ENCODE measurements at places on chromosomes 6 and 20.
A peak's percentile ranks its signal among the peaks of the same experiment; 100 is the strongest.

GRCh38 chr6:42017021-42017643 lies 33.2 kb upstream of the TAF8 start:
- peak; percentile 29 for DNase-seq

DNA sequence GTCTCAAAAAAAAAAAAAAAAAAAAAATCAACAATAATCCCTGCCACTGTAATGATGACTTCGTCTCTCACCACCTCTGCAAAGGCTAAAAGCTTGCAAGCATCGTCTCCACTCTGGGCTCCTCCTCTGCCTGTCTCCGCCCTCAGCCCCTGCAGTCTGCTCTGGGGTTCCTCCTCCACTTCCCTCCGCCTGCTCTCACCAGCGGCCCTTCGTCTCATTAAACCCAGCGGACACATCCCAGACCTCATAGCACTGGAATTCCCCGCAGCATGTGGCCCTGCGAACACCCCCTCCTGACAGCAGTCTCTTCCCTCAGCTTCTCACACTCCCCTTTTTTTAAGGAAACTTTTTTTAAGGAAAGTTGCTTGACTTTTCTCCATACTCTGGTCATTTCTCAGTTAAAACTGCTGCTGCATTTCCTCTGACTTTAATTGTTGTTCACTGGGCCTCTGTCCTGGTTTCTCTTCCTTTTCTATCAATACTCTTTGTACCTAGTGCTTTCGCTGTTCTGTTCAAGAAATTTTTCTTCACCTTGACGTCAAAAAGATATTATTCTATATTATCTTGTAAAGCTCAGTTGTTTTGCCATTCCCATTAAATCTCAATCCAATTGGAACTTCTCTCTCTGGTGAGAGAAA lies 70.9 kb upstream of the PLEKHG1 start:
- no peak for DNase-seq

GRCh38 chr6:15606347-15606746 lies 56.5 kb downstream of the DTNBP1 start:
- DNase-seq = no peak

GRCh38 chr20:2699775-2700413 lies 7.3 kb downstream of the EBF4 start:
- DNase-seq = no peak

DNA sequence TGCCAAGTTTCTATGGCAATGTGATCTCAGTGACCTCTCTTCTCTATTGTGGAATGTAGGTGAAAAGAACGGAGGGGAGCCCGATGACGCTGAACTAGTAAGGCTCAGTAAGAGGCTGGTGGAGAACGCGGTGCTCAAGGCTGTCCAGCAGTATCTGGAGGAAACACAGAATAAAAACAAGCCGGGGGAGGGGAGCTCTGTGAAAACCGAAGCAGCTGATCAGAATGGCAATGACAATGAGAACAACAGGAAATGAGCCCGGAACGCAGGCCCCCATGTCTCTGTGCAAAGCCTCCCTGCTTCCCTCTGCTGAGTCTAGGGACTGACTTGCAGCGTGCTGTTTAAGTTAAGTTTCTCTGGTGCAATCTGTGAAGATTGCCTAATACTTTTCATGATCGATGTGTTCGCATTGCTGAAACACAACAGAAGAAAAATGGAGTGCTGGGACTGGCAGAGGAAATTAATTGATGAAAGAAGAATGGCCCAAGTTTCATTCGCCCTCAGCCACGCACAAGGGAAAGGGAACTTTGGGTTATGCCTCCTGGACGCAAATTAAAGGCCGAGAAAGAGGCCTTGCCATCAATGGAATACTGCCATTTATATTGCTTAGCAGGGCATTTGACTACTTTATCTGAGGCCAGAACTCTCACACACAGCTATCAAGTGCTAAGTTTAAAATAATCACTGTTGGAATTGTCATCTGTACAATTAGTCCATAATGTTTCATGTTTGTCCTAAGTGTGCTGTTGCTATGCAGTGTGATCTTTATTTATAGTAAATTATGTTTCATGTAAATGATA lies 146.4 kb downstream of the AKAP7 start:
- peak; percentile 57 for DNase-seq

GRCh38 chr20:50652702-50653294 lies 38.5 kb downstream of the RIPOR3 start:
- DNase-seq = no peak

- DNase-seq = no peak
Measured at GRCh38 chr6:10613723-10614122, 80.7 kb downstream of the C6orf52 start.

DNA sequence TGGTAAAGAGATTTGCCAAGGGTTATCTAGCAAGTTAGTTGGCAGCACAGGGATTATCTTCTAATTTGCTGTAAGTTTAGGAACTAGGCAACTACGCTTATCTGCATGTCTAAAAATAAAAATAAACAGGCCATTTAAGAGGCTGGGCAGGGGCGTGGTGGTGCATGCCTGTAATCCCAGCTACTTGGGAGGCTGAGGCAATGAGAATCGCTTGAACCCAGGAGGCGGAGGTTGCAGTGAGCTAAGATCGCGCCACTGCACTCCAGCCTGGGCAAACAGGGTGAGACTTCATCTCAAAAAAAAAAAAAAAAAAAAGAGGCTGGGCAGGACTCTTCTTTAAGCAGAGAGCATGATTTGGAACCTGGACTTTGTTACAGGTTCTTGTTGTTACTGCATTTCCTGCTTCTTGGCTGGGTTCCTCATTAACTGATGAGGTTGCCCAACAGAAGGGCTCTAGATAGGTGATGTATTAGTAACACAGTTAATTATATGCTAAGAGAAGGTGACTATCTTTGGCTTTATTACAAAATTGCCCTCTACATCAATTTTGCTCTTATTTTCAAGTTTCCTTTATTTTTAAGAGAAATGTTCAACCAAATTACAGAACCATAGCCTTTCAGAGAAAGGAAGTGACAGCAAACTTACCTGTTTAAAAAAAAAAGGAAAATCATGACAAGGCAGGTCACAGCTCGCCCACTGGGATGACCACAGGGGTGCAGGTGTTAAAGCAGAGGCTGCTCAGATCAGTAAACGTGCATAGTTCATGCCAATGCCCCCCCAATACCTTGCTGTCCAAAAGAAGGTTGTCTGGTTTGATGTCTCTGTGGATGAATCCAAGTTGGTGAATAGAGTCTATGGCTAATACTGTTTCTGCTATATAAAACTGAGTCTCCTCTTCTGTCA lies 32.5 kb downstream of the STK38 start:
- no peak for DNase-seq

GRCh38 chr6:158654498-158654897 lies 4.6 kb downstream of the SYTL3 start:
- peak; percentile 21 for DNase-seq

DNA sequence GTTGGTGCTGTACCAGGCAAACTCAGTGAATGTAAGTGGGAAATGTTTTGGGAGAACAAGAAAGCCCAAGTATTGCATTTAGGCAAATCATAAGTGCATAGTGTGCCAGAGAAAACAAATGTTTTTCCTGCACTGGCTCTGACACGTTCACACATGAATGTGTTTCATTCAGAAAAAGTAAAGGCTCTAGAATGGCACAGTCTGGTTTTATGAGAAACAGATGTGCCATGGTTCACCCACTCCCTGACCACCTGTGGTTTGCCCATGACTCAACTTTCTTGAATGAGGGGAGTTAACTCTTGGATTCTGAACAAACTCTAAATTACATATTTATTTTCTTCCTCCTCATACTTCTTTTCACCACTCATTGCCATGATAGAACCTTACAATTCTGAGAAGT lies 126.9 kb downstream of the KCNQ5 start:
- DNase-seq = no peak

GRCh38 chr6:119453242-119454200 lies 104.0 kb upstream of the MAN1A1 start:
- DNase-seq = no peak

DNA sequence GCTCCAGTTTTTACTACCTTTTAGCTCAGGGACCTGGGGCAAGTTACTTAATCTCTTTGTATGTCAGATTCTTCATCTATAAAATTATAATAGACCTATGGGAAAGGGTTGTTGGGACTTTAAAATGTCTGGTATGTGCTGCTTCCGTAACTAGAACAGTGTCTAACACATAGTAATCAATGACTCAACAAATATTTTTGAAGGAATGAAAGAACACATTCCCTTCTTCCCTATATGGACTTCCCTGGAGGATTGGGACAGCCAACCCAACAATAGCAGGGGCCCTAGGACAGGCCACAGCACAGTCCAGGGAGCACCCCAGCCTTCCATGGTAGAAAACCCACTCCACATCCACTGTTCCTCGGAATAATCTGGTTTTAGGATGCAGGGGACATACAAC lies 50.7 kb upstream of the TPD52L1 start:
- no peak for DNase-seq

DNA sequence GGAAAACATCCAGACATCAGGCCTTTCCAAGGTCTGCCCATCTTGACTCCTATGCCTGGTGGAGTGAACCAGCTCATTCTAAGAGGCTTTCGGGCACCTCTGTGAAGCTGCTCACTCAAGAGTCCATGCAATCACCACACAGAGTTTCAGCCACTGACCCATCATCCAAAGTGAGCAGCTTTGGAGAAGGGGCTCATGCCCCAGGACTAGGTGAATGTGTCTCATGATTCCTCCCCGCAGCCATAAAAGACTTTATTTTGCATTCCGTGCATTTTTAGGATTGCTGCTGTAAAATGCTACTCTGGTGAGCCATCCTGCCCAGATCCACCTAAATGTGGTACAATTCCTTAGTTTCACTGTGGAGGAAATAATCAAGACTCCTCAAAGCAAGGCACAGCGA lies 44.5 kb upstream of the EZR start:
- DNase-seq = no peak

GRCh38 chr6:16762550-16763477 lies 1.6 kb upstream of the ATXN1 start:
- peak; percentile 37 for DNase-seq

GRCh38 chr6:66226109-66226508 lies 519.1 kb upstream of the EYS start:
- no peak for DNase-seq

DNA sequence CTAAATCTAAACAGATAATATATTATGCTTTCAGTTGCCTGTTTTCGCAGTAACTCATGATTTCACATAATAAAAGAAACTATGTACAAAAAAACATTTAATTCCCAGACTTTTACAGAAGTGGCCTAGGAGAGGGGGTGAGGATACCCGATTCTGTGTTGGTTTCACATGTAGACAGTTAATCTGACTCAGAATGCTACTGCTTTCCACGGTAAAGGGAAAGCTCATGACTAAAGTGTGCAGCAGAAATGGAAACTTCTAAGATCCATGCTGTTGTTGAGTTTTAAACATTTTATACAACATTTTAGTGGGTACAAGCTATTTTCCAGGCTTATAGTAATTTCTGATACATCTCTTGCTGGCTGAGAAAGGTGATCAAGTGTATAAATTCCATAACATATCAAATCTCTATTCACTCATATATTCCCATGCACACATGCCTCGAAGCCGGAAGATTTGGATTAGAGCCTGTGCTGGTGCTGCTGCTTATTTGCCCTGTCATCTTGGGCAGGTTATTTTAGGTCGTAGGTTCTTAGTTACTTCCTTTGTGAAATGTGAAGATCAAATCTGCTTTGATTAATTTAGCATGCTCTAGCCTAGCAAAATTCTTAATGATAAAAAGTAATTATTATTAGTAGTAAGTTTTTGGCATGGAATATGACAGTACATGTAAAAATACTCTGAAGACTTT lies 896.7 kb upstream of the MAP3K7 start:
- no peak for DNase-seq

GRCh38 chr6:110233770-110234374 lies 53.6 kb downstream of the CDC40 start:
- DNase-seq = peak; percentile 49

DNA sequence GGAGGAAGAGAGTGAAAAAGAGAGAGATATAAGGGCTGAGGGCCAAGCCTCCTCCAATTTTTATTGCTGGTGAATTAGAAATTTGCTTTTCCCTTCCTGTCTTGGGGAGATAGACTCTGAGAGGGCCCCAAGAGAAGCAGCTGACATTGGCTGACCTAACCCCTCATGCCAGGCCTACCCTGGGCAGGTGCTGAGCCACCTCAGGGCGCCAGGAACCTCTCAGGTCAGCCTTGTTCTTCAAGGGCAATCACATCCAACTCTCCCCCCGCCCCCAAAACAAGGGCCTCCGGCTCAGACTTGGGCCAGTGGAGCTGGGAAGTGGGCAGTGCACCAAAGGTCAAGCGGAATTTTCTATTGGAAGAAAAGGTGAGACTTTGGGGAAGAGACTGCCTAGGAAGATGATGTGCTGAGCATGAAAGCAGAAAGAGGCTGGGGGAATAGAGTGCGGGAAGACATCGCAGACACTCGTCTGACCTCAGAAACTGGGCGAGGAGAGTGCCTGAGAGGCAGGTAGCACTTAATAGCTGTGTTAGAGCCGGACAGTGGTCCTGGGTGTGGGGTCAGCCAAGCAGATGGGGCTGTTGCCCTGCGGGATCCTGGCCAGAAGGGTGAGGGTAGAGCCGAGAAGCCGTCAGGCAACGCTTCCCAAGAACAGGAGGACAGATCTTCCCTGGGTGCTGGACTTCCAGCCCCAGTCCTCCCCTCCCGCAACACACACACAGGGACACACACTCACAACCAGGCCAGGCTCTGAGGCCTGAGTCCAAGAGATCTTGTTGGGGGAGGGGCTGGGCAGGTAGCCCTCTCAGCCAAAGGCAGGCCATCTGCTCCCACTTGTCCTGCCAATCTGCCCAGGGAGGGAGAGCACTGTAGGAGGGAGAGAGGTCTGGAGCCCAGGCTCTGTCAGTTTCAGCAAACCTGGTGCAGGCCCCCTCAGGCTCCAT lies 3.7 kb upstream of the FASTKD5 start:
- DNase-seq = no peak

- no peak for DNase-seq
Measured at GRCh38 chr6:149586149-149586548, 20.0 kb downstream of the GINM1 start.

GRCh38 chr6:105080279-105080678 lies 99.5 kb downstream of the POPDC3 start:
- no peak for DNase-seq

GRCh38 chr6:23797041-23797440 lies 329.0 kb upstream of the NRSN1 start:
- DNase-seq = no peak

DNA sequence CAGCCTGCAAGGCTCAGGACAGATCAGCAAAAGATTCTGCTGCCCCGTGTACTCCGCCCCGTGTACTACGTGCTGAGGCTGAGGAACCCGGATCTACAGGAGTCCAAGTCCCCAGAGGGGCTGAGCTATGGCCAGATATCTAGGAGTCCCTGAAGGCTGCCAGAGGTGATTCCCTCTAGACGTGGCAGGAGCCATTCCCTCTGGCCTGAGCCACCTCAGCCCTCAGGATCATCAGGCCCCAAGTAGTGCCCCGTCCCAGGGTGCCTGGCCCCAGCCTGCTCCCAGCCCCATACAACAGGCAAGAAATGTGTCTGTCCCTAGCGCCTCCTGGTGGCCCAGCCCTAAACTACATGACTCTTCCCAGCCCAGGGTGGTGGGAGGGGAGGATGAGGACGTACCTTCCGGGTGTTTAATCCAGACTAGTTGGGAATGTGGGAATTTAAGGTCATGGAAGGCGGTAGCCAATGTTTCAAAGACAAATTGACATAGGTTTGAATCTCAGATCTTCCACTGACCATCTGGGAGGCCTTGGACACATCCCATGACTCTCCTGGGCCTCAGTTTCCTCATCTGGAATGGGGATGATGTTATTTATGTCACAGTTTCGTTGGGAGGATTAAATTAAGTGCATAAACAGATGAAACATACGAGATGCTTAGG lies 49.4 kb upstream of the PTPN1 start:
- peak; percentile 72 for DNase-seq

GRCh38 chr6:128676456-128676855 lies 156.1 kb upstream of the PTPRK start:
- no peak for DNase-seq

- DNase-seq = no peak
Measured at GRCh38 chr6:14283600-14284235, 166.1 kb downstream of the CD83 start.
